Kidney epithelial cell (primary cell): ENCODE measurements at places on chromosomes 1 and 21. TPM values are rescaled to one million over a fixed set of nuclear protein-coding genes. Genes with fewer than 3 reads are reported as not detected.

GRCh38 chr1:94934551-94934950, 7.6 kb upstream of the CNN3 start:
- DNase-seq: no peak

Gene GJA4
- total RNA-seq: not detected in 2 replicates

DNA sequence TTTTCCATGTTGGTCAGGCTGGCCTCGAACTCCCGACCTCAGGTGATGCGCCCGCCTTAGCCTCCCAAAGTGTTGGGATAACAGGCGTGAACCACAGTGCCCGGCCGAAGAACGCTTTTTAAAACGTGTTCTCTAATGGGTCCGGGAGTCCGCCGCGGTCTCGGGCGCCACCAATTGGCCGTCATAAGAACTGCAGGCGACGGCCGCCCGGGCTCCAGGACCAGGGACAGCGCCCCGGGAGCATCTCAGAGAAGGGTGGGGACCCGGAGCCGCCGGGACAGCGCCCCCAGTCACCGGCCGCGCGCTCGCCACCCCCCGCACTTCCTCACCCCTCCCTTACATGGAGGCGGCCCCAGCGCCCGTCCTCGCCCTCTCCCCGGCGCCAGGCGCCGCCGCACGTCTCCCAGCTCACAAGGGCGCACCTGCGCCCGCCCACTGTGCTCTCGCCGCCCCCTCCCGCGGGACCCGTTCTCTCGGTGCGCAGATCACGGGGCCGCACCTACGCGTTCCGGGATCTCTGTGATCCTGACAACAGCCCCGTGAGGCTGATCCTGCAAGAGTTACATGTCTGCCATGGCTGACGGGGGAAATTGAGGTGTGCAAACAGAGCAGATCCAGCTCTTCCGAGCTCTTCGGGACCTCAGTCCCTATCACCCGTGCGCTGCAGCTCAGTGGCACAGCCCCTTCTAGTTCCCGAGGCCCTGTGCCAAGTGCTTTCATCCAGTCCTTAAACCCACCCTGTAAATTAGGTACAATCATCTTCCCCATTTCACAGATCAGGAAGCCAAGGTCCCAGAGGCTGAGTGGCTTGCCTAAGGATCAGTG, 9.8 kb downstream of the RAP1GAP start:
- no peak for DNase-seq

DNA sequence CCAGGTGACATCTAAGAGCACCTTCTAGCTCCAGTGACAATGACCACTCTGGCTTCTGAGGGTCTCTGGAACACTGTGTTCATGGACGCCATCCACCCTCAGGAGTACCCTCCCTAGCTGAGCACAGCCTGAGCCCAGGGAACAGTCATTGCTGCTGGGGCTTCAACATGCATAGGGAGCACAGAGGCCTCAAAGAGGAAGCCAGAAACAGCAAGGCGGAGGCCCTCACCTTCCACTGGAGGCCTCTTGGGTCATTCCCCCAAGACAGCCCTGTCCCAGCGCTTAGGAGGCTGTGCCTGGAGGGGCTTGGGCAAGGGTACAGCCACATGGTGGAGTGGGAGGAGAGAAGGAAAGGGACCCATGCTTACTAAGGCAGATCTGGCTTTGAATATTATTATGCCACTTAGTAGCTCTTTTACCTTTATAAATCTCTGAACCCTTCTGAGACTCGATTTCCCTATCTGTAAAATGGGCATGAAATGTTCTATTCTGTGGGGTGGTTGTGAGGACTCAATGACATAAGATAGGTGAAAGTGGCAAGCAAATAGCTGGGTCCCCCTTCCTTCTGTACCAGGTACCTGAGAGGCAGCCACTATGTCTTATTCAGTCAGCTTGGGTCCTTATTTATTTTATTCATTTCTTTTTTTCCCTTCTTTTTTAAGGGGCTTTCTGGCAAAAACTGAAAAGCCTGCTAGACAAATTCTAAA, 32.8 kb downstream of the PTAFR start:
- no peak for DNase-seq

DNA sequence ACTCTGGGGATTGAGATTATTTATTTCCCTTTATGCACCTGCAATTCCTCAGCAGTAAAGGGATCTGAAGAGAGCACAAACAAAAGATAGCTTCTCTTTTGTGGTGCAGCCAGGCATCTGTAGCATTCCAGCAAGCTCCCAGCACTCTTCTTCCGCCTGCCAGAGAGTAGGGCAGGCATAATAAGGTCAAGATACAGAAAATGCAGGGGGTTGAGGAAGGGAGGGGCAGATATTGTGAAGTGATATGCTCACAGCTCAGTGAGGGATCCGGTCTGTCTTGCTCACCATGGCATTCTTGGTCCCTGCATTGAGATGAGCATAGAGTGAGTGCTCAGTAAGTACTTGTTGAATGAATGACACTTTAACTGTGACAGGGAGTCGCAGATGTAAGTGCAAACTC, 23.9 kb downstream of the FASLG start:
- DNase-seq: no peak
